ENCODE measurements at places on chromosomes 1 and 21.

DNA sequence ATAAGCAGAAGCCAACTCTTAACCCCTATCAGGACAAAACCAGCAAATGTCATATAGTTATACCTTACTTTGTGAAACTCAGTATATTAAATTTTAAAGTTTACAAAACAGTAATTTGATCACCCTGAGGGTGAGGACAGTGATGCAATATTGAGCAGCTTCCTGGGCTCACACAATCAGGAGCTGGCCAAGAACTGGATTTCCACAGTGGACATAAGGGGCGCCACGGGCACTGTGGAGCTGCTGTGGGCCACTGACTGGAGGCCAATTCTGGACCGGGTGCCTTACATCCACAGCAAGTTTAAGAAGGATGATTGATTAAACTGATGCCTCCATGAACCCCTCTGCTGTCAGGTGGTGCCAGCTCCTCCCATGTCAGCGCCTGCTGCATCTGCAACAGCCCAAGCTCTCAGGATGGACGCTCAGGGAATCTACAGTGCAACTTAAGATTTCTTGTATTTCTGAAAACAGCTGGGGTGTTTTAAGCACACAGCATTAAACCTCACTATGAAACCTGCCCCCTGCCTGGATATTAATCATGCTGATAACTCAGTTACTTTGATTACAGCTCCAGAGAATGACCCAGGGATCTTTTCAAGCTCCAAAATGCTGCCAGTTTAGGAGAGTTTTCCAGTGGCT is 55.9 kb downstream of the TOR3A start:
- no peak for DNase-seq

DNA sequence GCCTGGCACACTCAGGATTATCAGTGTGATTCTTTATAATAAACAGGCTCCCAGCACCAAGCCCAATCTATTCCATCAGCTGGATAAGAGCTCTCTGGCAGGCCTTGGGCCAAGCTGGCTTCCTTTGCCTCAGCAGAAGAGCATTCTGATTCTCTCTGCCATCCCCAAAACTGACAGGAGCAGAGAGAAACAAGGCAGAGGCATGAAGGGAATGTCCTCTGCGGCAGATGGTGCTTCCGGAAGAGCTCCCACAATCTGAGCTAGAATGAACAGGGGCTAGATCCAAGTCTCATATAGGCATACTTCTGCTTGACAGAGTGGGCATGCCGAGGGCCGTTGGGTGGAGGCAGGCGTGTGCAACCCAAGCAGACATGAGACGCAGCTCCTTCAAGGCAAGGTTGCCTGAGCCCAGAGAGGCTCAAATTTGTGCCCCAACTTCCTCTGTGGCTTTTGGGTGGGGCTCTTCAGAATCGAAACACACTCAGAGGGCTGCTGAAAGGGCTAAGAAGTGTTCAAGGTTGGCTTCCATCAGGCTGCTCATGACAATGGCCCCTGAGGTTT is 4.0 kb downstream of the CAPN2 start:
- peak; percentile 64 for DNase-seq

DNA sequence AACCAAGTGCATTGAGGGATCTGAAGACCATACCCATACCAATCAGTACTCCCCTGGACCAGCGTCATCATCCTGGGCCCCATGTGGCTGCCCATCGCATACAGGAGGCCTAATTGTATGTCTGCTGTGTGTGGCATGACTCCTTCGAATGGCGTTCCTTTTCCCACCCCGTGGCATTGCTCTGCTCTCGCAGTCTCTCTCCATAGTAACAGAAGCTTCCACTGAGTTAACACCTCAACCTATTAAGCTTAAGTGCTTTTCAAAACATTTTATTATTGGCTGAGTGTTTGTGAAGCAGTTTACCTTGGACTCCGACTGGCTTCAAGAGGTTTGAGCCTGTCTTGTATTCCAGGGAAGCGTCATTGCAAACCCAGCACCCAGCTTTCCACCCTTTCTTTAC is 187.1 kb upstream of the LMO4 start:
- DNase-seq = no peak

- DNase-seq = no peak
These were observed 16.0 kb downstream of the ITPKB start for GRCh38 chr1:226722901-226723656.

- peak; percentile 5 for DNase-seq
These were observed 30.3 kb downstream of the MAP3K21 start for GRCh38 chr1:233357595-233358397.

- no peak for DNase-seq
These were observed 37.0 kb upstream of the LRRC3 start for GRCh38 chr21:44418108-44418875.

DNA sequence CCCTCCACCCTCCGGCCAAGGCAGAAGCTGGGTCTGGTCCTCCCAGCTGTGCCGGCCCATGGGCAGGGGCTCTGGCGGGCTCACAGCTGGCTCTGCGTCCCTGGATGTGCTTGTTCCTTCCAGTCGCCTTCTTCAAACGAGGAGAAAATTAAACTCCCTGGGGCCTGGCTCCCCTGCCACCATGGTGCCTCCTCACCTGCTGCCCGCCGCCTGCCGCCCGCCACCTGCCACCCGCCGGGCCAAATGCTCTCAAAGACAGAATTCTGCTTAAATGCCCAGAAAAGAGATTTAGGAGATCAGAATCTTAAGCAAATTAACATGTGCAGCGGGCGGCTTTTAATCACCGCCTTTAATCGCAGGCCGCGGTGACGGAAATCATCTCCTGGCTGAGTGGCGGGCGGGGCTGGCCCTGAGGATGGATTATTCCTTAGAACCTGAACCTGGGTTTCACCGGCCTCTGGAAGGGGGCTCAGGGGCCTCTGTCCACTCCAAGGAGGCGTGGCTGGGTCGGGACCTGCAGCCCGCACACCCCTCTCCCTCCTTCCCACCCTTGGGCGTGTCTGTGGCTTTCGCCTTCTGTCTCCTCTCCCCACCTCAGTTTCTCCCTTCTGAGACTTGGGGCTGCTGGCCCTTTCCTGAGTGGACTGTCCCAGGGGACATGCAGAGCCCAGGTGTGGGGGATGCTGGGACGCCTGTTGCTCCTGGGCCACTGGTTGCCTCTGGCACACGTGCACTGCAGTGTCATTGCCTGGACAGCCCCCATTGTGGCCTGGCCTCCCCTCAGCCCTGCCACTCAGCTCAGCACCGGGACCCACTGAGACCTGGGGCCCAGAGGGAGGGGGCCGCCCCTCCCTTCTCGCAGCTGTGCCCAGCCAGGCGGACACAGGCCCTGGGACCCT is 10.5 kb upstream of the PLCH2 start:
- DNase-seq = no peak

DNA sequence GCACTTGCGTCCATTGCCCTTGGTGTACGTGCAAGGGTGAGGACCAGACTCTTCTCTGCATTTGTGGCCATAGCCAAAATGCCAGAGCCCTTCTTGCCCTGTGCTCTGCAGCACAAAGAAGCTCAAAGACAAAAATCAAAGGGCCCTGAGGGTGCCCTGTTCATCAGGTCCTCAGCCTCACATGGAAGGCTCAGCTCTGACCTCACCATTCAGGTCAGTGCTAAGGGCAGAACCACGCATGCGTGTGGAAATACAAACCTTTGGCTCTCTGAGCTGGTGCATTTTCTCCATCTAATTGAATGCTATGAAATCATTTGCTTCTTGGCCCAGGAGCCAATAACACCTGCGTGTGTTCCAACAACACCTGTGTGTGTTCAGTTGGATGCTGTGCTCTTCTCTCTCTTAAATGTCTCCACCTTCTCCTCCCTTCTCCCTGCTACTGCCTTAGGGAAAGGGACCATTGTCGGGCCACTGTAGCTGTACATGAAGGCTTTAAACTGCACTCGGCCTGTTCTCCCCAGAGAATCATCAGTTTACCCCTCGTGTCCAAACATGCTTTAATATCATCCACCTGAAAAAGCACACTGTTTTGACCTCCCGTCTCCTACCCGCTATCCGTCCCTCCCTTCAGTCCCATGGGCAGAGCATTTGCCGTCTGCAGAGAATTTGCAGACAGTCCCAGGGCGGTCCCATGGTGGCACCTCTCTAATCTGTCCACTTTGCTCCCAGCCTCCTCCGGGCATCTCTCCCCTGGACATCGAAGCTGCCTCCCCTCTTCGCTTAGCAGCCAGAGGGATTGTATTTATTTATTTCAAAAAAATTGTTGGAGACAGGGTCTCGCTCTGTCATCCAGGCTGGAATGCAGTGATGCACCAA is 60.6 kb downstream of the EVA1C start:
- DNase-seq = no peak

GRCh38 chr1:248404024-248404423 is 1.2 kb downstream of the OR2T1 start:
- peak; percentile 50 for DNase-seq

DNA sequence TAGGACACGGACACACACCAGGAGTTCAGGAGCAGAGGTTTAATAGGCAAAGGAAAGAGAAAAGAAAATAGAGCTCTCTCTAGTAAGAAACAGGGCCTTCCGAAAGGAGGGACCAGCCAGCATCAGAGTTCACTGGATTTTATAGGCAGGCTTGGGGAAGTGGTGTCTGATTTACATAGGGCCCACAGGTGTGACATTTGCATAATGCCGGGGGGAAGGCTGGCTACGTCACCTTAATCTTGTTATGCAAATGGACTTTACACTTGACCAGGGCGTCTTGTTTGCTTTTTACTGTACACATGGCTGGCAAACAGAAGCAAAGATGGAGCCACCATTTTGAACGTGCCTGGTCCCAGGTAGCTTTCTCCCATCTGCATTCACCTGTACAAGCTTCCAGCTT is at the start of gene OR14A16:
Gene OR14A16, minus strand, starts transcription at position 97 of the 400 bp plus-strand sequence. CDS start 8,390 bp downstream, outside the sequence.
- no peak for DNase-seq

GRCh38 chr1:231976231-231976630 is 349.6 kb downstream of the DISC1 start:
- no peak for DNase-seq

DNA sequence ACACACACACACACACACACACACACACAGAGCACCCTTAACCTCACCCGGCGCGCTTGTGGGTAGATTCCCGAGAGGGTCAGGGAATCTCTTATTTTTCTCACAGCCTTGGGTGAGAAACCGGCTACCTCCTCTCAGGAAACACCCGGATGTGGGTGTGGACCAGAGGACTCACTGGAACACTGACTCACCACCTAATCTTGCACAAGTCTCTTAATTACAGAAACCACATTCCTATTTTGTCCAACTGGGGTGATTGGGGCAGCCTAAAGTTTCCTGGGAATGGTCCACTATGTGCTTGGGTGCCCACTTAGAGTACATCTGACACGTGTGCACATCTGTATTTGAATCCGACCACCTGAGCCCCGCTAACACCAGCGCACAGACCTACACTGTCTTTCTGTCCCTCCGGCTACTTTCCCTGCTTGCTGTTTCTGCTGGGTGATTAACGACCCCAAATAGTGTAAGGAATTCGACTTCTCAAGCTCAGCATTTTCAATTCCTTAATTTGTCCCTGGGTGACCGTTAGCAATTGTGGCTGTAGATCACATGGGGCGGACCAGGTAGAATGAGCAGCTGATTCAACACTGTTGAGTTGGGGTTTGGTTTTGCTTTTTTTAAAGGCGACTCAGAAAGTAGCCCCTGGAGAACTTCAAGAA is 14.0 kb upstream of the TBX15 start:
- DNase-seq = peak; percentile 43

DNA sequence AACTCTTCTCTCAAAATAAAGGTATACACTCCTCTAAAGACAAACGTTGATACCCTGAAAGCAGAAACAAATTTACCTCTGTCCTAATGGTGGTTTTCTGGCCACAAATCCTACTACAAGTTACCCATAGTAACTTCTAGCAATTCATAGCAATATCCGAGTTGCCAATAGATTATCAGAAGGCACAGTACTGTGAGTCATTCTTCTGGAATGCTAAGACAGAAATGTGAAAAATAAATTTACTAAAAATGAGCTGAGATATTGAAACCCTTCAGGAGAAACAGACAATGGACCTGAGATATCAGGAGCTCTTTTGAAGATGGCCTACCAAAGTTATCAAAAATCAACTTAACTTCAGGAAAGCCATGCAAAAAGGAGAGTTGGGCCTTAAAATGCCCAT is 715.0 kb upstream of the ADAMTS5 start:
- no peak for DNase-seq

DNA sequence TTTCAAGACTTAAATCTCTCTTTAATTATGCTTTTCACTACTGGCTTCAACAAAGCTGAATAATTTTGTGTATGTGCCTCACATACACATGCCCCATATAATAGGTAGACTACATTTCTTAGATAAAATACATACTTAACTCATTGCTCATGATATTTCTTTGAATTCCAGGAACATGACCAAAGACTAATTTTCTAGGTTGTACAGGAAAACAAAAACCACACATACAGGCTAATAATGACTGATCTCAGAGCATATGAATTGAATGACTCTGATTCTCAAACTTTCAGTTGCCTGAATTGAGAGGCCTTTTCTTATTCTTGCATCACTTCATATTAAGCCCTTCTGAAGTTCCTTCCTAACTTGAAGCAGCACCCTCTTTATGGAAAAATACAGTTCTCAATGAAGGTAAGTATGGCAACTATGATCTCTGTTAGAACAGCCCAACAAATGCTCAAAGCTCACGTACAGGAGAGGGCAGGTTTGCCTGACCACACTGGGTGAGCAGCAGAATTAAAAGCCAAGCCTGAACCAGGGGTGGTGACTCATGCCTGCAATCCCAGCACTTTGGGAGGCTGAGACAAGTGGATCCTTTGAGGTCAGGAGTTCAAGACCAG is 22.6 kb upstream of the UAP1 start:
- no peak for DNase-seq

- DNase-seq = no peak
These were observed 75.1 kb upstream of the NRIP1 start for GRCh38 chr21:15139898-15140297.

DNA sequence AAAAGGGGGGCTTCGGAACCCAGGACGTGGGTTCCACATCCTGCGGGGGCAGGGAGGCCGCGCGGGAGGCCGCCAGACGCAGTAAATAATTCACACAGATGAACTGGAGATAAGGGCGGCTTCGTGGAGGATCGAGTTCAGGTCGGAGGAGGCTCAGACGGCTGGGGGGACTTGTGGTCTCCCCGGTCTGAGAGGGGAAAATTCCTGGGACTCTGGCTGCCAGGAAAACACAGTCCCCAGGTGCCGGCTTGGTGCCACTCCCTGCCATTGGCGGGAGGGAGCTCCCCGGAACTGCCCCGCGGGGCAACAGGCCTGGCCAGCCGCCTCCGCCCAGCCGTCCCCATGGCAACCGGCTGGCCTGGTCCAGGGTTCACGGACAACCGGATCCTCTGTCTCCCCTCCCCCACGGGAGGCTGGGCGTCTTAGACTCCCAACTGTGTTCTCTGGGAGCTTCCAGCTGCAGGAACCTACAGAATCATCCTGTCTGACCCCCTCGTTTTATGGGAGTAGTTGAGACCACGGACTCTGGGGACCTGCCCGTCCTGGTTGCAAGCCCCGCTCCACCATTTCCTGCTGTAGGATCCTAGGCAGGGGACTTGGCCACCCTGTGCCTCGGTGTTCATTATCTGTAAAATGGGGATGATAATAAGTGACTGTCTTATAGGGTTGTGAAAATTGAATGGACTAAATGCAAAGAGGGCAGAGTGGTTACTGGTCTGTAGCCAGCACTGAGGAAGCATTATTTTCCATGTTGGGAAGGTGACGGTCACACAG is 9.6 kb downstream of the CAMK2N1 start:
- DNase-seq = no peak

- DNase-seq = peak; percentile 24
These were observed 19.2 kb downstream of the NFYC start for GRCh38 chr1:40710581-40711315.

Measured in KBM-7 (cell line).